H54 (cell line): ENCODE measurements at places on chromosomes 7 and 10.

DNA sequence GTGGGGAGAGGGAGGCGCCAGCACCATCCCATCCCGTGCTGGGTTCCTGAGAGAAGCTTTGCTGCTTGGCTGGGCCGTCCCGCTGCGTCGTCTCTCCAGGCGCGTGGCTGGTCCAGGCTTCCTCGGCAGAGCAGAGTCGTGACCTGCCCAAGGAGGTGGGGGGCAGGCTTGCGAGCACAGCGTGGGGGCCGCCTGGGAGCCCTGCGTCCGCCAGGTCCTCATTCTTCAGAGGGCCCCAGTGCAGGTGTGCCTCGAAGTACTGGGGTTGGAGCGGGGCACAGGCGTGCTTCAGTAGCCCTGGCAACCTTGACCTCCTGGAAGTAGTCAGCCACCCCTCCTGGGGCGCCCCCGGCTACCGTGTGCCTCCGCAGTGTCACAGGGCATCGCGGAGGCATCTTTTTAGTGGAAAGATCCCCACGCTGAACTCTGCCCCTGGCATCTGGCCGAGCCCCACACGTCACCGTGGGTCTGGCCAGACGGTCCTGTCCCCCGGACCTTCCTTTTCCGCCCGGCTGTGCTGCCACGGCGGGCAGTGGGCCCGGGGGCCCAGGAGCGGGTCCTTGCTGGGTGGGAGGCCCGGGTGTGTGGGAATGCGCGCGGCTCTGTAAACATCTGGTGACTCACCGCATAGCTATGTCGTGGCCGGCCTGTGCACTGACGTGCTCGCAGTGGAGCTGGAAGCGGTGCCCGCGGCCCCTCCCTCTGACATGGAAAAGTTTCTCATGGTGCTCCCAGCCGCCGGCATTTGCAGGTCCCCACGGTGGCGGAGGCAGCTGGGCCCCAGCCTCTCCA, 6.4 kb downstream of the MAFK start:
- DNase-seq = peak; percentile 100

DNA sequence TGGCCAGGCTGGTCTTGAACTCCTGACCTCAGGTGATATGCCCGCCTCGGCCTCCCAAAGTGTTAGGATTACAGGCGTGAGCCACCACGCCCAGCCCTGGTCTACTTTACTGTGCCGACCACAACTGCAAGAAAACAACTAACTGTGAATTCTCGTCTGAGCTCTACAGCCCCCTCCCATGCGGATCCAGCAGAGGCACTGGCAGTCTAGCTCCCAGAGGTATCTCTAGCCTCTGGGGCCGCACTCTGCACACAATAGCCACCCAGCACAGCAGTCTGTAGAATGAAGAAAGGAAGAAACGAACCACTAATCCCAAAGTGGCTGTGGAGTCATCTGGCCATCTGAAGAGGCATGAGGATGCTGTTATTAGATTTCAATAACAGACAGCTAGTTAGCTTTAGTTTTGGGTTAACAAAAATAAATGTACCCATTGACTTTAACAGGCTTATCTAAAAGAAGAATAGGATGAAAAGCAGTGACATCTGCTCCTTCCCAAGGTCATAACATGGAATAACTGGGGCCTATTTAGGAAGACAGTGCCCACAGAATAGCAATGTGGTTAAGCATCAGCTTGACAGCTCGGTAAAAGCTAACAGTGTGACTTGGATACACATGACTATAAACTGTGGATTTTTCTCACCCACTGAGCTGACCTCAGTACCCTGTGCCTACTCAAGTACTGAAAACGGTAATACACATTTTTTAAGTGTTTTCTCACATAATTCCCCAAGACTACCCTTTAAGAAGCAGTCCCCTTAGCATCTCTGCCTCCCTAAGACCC, 131.9 kb downstream of the TNS3 start:
- no peak for DNase-seq

- DNase-seq = no peak
These were observed 17.8 kb downstream of the MET start for GRCh38 chr7:116689790-116690259.

GRCh38 chr10:5663692-5664427, 2.5 kb downstream of the ASB13 start:
- no peak for DNase-seq

DNA sequence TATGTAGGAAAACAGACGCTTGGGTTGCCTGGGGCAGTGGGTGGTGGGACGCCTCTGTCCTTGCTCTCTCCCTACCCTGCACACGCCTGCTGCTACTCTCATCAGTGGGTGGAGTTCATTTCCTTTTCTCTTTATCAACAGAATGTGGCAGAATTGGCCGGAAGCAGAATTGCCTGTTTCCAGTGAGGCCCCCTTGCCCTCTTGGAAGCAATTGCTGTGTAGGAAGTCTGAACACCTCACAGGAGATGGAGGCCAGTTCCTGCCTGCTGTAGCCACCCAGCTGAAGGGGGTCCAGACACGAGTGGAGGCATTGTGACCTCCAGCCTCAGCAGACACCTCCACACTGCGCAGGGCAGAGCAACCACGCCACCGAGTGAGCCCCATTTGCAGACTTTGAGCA, 331.6 kb upstream of the ZNF32 start:
- no peak for DNase-seq

DNA sequence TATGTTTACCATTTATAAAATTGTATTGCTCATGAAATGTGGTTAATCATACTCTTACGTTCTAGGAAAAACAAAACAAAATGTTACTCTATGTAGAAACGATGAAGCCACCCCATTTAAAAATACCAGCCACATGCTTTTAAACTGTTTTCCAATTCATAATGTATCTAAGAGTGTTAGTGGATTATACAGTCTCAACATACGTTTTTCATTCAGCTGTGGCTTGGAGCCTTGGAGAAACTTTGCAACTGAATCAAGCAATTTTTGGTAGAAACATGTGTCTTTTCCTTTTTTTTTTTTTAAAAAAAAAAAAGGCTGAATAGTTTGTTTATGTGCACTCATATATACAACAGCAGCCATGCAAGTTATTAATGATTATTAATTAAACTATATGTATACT, 378.0 kb upstream of the SEMA3D start:
- DNase-seq = no peak

GRCh38 chr7:92403760-92404074, 43.6 kb upstream of the GATAD1 start:
- DNase-seq = no peak

- no peak for DNase-seq
These were observed 168.9 kb downstream of the SNX10 start for GRCh38 chr7:26460351-26461085.

- DNase-seq = no peak
These were observed 1.7 kb upstream of the DPYSL4 start for GRCh38 chr10:132184816-132185593.

DNA sequence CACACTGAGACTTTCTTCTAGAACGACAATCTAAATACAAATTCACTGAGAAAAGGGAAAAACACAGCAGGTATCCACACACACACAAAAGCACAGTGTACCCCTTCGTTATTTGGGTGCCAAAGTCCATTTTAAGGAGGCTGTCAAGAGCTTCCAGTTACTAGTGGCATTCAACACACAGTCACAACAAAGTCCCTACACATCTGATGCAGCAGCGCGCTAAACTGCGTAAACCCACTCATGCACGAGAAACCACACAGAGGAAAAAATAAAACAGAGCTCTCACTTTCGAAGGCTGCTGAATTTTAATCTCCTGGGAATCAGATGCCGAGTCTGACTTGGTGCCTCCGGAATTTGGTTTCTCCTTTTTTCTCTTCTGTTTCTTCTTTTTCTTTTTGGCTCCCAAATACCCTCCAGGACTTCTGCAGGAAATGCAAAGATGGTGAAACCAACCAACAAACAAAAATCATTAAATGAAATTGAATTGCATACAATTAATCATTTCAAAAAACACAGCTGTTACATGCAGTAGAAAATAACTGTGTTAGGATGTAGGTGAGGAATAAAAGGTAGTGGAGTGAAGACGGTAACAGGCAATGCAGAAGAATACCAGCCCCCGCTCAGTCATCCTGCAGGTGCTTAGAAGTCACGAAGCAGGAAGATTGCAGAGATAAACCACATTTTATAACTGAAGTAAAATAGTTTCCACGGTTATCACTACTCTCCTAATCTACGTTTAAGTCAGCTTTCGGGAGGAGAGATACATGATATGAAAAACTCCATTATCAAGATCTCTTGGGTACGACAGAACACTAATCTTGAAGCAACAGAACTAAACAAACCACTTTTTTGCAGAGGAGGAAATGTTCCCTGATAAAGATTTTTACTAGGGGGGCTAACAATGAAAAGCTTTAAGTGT, 27.1 kb downstream of the NMT2 start:
- no peak for DNase-seq

DNA sequence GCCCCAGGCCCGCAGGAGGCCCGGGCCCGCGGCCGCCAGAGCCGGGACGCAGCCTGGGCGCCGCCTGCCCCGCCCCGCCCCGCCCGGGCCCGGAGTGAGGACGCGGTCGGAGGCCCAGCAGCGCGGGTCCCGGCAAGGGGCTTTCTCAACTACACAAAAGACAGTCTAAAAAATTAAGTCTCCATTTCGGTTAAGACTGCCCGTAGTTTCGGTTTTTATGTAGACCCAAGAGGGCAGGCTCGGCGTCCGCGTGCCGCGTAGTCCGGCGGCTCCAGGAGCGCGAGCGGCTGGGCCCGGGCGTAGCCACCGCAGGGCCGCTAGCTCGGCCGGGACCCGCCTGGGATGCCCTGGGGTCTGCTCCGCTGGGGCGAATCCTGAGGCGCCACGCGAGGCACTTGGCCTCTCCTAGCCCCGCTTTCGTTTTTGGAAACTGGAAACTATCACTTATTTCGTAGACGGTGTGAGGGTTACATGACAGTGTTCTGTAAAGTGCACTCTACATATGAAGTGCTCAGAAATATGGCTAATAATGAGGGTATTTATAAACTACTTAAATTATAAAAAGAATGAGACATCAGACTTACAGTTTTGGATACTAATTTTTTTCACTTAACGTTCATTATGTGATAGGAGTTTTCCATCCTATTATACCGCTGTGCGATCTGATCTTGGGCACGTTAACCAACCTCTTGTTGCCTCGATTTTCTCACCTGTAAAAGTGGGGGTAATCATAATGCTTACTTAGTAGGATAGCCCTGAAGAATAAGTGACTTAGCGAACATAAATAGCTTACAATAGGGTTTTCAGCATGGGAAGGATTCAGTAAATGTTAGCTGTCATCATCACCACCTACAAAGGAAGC, 573 bp downstream of the BLVRA start:
- DNase-seq = peak; percentile 71

DNA sequence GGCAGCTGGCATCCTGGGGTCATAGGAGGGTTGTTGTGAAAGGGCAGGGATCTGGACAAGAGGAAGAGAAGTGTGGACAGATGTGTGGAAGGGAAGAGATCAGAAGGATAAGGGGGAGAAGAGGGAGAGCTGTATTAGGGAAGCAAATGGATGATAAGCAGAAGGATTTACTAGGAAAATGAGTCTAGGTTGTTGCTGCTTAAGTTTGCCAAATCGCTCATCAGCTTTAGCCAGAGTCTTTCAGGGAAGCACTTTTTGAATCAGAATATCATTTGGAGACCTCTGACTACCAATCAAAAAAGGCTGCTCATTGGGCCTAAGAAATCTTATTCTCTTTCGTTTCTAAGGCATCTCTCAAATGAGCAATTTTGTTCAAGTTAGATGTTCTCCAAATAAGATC, 2.6 kb upstream of the CSGALNACT2 start:
- DNase-seq = no peak

- no peak for DNase-seq
These were observed 40.0 kb downstream of the GSDME start for GRCh38 chr7:24717247-24717622.

DNA sequence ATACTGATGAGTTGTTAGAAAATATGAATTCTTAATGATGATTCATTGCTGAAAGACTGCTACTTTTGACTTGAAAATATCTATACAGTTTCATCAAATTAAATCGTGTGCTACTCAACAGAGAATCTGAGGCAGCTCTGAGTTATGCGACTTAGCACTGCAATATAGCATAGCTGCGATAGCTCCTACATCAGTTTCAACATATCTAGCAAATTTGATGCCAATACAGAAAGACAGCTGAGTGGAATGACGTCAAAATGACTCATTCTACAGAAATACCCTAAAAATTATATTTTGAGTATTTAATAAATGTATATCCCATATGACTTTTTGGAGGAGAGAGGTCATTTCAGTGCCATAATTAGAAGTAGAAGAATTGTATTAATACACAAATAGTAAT, 1.1 kb upstream of the TARP start:
- DNase-seq = no peak

DNA sequence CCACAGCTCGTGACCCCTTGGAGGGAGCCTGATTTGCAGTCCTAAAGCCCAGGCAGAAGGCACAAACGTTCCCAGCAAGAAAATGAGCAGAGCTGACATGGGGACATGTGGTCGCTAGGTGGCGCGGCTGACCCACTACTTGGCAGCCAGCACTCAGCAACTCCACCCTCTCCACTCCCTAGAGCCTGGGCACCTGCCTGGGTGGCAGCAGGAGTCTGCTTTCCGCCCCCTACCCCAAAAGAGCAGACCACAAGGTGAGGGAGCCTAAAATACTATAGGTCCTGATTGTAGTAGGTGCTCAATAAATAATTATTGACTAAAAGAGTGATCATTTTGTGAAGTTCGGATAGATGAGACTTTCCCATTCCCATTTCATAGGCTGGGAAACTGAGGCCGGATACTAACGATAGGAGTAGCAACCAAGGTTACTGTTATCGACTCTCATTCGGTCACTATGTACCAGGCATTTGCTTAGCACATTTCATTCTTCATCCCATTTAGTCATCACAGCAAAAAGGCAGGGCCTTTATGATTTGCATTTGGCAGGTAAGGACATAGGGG, 57.4 kb downstream of the NEUROG3 start:
- DNase-seq = peak; percentile 89

GRCh38 chr10:110378533-110379108, 73.9 kb upstream of the SMNDC1 start:
- DNase-seq = no peak

- no peak for DNase-seq
These were observed 5.4 kb upstream of the PTF1A start for GRCh38 chr10:23186697-23187096.

DNA sequence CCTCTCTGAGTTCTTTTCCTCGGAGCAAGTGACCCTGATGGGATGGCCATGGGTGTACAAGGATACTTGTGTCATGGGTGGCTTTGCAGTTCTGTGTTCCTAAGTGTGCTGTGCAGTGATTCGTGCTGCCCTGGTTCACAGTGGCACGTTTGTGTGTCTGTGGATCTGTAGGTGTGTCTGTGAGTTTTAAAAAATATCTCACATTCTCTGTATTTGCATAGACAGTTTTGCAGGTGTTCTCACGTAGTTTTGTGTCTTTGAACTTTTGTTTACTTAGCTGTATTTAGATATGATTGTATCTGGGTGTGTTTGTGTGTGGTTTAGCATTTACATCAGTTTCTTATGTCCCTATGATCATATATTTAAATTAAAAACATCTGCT, 3.7 kb downstream of the ZNF775 start:
- DNase-seq = no peak

- DNase-seq = no peak
These were observed 477.9 kb downstream of the PLXNA4 start for GRCh38 chr7:132098327-132098726.
